ENCODE measurements at places on chromosomes 13 and 19.
A peak's percentile ranks its signal among the peaks of the same experiment; 100 is the strongest.

GRCh38 chr19:18523841-18524240 lies 2.0 kb upstream of the ELL start:
- DNase-seq: no peak

GRCh38 chr13:67353941-67354340 lies 123.8 kb upstream of the PCDH9 start:
- no peak for DNase-seq

- no peak for DNase-seq
Measured at GRCh38 chr13:43139211-43139610, 115.8 kb downstream of the DNAJC15 start.

GRCh38 chr19:53389571-53389970 lies 5.4 kb upstream of the ZNF765 start:
- DNase-seq: no peak

DNA sequence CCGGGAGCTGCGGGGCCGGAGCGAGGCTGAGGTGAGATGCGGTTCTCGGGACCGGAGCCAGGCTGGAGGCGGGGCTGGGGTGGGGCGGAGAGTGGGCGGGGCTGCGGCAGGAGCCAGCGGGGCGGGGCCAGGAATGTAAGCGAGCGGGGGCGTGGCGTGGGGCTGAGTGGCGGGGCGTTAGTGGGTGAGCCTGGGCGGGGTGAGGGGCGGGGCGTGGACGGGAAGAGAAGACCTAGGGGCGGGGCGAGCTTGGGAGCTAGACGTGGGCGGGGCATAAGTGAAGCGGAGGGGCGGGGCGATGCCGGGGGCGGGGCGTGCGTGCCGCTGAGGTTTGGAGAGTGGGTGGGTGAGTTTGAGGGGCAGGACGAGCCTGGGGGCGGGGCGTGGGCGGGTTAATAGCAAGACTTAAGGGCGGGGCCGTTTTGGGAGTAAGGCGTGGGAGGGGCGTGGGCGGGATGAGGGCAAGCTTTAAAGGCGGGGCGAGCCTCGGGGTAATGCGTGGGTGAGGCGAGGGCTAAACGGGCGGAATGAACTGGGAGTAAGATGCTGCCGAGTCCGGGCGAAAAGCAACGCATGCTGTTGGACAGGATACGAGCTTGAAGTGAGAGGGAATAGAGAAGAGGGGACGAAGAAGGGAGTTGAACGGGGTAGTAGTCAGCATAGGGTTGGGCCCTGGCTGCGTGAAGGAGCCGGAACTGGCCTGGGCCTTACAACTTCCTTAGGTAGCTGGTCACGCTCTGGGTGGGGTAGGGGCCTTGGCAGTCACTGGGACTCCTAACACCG lies 572 bp downstream of the SNAPC2 start:
- DNase-seq: peak; percentile 96

DNA sequence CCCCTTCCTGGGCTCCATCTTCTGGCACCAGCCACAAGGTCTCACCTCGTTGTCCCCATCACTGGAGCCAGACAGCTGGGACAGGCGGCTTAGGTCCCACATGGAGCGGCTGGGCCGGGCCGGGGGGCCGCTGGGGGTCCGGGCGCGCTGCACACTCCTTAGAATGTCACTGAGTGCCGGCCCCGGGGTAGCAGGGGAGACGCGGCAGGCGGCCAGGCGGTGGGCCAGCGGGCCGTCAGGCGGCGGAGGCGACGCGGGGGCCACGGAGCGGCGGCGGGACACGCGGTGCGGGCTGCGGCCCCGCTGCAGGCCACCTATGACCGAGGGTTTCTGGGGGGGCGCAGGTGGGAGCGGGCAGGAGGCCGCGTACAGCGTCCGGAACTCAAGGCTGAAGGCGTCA lies 3.1 kb upstream of the SPACA4 start:
- DNase-seq: no peak

DNA sequence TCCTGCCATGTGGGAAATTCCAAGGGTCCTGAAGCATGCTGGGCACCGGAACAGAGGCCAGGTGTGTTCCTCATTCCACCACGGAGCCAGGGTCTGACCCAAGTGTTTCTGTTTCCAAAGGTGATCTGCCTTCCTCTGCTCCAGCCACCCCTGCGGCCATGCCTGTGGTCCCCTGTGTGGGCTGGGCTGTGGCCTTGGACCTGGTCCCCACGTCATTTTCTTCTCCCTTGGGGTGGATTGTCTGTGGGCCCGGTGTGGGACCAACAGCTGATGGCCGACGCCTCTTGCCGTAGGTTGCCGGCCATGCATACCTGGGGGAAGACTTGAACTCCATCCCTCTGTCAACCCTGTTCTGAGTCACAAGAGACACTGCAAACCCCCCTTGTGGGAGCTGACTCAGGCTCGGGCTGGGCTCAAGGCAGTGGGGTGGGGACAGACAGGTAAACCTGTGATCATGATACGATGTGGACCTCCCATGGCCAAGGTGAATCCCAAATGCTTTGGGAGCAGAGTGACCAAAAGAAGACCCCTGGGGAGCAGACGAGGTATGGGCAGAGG lies 35.0 kb downstream of the ATP11A start:
- DNase-seq: no peak

- DNase-seq: no peak
Measured at GRCh38 chr13:32969516-32969941, 46.7 kb upstream of the KL start.

DNA sequence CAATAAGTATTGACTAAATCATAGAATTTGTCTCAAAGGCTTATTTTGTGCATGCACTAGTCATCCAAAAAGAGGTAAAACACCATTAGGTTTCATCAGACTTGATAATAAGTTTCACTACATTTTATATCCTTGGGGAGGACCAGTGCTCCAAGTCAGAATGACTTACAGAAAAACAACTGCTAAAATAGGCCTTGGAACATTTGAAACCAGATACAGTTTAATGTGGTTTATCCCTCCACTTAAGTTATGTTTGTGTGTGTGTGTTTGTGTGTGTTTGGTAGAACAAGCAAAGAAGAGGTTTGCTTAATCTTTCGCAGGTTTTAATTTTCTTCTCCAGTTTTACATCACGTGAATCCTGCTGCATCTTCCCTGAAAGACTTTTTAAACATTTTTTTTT lies 570.9 kb downstream of the PCDH9 start:
- DNase-seq: no peak

- DNase-seq: no peak
Measured at GRCh38 chr13:28964803-28965202, 144.7 kb downstream of the MTUS2 start.

DNA sequence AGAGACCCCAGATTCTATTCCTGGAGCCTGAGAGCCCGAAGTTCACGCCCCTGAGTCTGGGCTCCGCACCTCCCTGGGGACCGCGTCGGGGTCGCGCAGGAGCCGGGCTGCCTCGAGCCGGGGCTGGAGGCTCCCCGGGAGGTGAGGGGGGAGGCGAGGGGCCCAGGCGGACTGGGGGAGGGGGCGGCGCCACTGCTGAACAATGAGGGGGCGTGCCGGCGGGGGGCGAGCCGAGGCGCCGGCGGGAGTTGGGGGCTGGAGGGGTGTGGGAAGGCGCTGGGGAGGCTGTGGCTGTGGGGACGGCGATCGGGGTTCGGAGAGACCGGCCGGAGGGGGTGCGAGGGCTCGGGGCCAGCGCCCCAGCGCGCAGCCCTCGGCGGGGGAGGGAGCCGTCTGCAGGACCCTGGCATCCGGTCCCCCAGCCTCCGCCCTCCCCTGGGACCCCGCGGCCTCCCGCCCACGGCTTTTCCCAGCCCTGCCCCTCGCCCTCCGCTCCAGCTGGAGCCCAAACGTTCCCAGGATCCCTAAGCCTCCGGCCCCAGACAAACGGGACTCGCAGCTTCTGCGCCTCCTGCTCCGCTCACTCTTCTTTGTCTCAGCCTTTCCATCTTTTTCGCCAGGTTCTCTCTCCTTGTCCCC lies 922 bp downstream of the PLEKHG2 start:
- DNase-seq: no peak
